ENCODE measurements at places on chromosomes 2 and 18.

GRCh38 chr2:38262069-38262871, 114.8 kb downstream of the ATL2 start:
- DNase-seq, result no peak

- DNase-seq, result peak; percentile 61
Measured at GRCh38 chr2:43455731-43456642, 139.9 kb downstream of the THADA start.

DNA sequence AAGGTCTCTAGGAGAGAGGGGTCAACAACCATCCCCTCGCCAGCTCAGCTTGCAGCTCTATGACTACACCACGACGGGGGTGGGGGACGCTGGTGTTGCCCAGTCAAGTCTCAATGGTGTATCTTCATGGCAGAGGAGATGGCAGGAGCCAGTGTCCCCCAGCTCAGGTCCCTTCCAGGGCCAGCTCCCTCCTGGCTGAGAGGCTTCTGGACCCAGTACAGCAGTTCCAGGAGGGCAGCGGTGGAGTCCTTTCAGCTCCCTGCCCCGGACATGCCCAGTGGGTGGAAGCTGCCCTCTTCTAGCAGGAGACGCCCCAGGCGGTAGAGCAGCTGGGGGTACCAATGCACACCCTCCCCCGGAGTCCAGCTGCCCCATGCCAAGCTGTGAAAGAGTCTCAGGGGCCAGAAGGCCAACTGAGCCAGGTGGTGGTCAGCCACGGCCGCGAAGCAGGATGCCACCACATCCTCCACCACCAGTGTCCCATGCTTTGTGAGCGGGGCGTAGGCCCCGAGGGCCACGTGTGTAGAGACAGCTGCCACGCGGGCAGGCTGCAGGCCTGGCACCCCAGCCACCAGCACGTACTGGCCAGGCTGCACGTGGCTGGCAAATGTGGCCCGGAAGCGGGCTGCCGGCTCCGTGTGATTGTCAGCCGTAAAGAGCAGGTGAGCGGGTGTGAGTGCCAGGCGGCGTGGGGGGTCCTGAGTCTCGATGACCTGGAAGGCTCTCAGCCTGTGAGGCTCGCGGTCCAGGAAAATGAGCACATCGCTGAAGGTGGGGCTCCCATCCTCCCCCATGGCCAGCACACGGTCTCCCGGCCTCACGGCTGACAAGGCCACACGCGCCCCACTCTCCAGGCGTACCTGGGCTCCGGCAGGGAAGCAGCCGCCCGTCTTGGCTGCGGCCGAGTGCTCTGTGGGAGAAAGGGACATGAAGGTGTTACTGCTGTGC, 5.5 kb downstream of the IHH start:
- no peak for DNase-seq

GRCh38 chr2:154688373-154688772, 10.1 kb upstream of the KCNJ3 start:
- no peak for DNase-seq

- DNase-seq, result no peak
Measured at GRCh38 chr2:47401789-47402554, 984 bp upstream of the MSH2 start.

- DNase-seq, result no peak
Measured at GRCh38 chr2:66489436-66489835, 54.5 kb downstream of the MEIS1 start.

DNA sequence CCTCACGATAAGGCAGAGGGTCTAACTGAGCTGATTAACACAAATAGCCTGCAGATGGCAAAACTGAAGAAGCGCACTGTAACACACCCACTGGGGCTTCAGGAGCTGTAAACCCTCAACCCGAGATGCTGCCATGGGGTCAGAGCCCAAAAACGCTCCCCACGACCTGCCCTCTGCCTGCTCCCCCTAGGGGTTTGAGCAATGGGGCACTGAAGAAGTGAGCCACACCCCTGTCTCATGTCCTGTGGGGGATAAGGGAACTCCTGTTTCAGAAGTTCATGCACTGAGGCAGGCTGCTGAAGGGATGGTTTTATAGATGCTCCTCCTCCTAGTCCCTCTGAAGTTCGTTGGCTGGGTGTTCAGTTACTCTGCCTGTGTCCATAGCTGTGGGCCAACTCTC, 105.9 kb upstream of the CELF4 start:
- no peak for DNase-seq

DNA sequence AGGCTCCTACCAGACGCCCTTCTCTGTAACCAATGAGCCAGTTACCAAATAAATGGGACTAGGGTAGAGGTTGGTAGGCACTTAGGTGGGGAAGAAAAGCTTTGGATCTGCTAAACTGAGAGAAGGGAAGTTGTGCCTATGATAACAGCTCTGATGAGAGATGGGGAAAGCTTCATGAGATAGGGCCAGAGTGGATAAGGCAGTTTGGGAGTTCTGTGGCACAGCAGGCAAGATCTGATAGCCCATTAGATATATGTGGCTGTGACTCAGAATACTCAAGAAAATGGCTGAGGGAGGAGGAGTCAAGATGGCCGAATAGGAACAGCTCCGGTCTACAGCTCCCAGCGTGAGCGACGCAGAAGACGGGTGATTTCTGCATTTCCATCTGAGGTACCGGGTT, 99.8 kb downstream of the PDE11A start:
- DNase-seq, result no peak

GRCh38 chr2:76642129-76642528, 880.0 kb downstream of the LRRTM4 start:
- no peak for DNase-seq

GRCh38 chr2:8333177-8333831, 348.6 kb upstream of the ID2 start:
- no peak for DNase-seq

DNA sequence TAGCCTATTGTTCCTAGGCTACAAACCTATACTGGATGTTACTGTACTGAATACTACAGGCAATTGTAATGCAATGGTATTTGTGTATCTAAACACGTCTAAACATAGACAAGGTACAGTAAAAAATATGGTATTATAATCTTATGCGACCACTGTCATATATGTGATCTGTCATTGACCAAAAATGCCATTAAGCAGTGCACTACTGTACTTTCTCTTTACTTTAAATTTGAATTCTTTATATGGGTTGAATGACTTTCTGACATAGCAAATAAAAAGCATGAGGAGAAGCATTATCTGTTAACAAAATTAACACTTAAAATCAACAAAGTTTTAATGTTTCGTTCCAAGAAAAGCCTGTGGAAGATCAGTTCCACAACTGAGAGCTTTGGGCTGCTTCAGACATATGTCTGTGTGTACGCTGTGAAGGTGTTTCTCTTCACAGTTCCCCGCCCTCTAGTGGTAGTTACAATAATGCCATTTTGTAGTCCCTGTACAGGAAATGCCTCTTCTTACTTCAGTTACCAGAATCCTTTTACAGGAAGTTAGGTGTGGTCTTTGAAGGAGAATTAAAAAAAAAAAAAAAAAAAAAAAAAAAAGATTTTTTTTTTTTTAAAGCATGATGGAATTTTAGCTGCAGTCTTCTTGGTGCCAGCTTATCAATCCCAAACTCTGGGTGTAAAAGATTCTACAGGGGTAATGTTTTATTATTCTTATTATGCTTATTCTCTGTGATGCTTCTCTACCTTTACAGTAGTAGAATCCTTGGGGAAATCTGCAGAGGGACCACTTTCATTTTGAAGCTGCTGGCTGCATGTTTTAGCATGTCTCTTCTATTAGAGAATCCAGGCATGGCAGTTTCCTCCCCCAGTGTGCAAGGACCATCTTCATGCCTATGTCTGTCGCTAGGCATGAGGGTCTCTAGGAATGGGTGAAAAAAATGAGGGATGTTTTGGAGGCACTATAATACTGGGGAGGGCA, 54.5 kb downstream of the SCN2A start:
- DNase-seq, result peak; percentile 94

DNA sequence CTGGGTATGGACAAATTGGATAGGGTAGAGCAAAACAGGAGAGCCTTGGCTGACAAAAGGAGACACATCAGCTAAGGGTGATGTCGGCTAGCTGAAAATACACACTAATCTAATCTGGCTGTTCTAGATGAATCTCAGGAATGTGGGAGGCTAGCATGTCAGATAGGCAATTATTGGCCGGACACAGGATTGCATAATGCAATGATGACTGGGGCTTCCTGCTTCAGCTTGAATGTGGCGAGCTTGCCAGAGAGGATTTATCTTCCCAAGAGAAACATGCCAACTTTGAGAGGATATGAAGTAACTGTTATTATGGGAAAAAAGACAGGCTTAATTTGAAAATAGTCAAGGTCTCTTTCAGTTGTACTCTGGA, 102.4 kb downstream of the TRIB2 start:
- DNase-seq, result peak; percentile 85

DNA sequence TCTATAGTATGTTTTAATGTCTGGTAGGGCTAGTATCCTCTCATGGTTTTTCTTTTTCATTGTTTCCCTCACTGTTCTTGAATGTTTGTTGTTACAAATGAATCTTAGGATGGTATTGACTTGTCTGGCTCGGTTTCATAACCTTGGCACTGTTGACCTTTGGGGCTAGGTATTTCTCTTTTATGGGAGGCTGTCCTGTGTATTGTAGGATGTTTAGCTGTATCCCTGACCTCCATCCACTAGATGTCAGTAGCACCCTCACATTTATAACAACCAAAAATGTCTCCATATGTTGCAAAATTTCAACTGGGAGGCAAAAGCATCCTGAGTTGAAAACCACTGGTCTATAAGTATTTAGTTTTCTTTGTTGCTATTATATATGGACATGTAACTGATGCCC, 7.0 kb upstream of the AOX1 start:
- DNase-seq, result peak; percentile 62

DNA sequence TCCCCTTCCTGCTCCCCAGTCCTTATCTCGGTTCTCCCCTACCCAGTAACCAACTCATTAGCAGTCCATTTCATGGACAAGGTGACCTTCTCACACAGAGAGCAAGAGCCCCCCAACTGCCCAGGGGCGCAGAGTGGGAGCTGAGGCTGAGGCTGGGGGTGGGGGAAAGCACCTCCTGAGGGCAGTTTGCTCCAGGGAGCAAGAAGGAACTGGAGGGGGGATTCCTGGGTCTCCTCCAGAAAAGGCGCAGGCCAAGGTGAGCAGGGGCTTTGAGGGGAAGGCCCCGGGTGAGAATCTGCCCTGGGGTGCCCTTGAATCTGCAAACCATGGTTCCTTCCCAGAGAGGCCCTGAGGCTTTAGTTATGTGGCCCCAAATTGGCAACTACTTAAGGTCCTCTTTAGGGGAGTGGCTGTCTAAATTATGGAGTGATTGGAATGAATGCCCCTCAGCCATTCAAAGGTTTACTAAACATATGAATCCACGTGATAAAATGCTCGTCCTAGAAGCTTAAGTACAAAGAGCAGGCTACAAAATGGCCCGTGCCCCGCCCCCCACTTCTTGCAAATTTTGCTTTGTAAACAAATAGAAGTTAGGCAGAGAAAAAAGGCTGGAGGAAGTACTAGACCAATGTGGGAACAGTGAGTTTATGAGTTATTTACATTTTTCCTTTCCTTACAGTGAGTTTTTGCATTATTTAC, 123.5 kb upstream of the HS6ST1 start:
- peak; percentile 82 for DNase-seq

GRCh38 chr2:112777036-112777435, 7.3 kb downstream of the IL1A start:
- peak; percentile 26 for DNase-seq

DNA sequence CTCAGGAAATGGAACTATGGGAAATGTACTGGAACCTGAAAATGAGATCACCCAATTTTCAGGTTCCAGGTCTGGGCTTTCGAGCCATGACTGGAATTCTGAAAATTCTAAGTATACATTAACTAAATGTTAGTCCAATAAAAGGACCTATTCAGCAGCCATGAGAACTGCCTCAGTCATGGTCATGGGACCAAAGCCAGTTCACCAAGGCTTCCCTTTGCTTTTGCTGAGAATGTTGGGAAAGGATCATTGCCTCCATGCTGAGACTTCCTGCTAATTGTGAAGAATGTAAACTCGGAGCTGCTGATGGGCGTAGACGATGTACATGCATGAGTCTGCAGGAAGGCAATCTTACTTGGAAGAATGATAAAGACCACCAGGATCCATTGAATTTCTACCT, 624.4 kb upstream of the SOX11 start:
- DNase-seq, result no peak

- no peak for DNase-seq
Measured at GRCh38 chr18:54232485-54233227, 8.2 kb upstream of the MBD2 start.

DNA sequence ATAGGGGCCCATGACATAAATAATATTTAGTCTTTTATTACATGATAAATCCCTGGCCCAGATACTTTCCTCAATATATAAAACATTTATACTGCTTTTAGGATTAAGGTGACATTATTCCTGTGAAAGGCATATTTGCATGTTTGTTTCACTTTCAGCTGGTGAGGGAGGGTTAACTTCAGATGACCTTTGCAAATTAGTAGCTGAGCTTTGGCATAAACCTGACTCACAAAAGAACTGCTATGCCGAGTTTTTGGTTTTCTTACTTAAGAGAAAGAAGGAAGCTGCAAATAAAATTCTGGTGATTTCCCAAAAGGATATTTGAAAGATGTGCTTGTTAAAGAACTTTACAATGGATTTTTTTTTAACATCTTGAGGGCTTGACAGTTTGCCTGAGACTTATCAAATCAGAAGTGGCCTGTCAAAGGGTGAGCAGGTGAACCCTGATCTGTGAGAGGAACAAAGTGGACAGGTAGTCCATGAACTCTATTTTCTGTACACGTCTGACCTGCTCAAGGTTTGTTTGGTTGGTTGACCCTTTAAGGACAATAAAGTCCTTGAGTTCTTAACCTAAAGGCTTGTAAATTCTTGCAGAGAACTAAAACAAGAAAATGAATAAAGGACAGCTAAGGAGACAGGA, 93.5 kb downstream of the FAM124B start:
- peak; percentile 26 for DNase-seq

- no peak for DNase-seq
Measured at GRCh38 chr2:192307530-192307929, 112.8 kb upstream of the TMEFF2 start.

DNA sequence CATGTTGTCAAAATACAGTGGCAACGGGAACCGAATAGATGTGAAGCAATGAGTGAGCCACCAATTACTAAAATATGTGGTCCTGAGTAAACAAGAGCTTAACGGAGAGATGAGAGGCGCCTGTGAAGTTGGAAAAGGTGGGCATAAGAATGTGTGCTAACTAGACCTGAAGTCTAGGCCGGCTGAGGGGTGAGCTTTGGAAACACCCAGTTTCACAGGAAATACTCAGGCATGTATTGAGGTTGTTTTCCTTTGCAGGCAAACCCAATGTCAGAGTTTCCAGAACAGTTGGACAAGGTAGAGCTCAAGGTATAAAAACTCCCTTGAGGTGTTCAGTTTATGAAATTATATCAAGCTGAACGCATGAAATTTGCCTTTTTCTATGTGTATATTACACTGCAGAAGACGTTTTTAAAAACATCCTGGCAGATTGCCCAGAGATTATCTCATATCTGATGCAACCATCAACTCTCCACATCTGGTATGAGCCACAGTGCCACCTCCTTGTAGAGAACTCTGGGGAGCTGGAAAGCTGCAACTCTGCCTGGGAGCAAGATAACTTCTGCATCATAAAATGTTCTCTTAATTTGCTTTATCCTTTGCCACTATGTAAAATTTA, 3.9 kb upstream of the WDSUB1 start:
- peak; percentile 27 for DNase-seq

All from OCI-M1 (cell line).